Activated CD4-positive, alpha-beta T cell treated with anti-CD3 and anti-CD28 coated beads for 48 hours (primary cell): ENCODE measurements at places on chromosomes 3 and 15.

DNA sequence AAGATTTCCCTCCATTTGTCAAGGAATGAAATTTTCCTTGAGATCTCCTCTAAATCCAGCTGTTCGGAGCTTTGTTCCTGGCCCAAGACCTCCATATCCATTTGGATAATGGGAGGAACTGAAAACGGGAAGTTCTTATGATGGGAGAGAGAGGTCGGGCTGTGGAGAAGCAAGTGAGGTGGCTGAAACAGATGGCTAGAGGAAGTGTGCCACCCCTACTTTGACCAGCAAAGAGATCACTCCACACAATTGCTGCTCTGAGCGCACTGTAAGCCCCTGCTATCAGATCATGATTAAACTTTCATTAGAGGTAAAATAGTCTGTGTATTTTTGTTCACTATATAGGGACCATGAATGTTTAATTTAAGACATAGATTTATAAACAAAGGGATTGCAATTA, at the start of gene MINDY4B:
Gene MINDY4B (minus strand): TSS at position 101 of the 400 bp plus-strand sequence. CDS start 0 bp downstream, at position 101.
- no peak for DNase-seq

DNA sequence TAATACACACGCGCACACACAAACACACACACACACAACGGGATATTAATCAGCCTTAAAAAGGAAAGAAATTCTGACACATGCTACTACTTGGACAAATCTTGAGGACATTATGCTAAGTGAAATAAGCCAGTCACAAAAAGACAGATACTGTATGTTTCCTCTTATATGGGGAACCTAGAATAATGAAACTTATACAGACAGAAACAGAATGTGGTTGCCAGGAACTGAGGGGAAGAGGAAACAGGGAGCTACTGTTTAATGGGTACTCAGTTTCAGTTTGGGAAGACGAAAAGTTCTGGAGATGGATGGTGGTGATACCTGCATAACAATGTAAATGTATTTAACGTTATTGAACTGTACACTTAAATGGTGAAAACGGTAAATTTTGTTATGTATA, 20.2 kb downstream of the ICE2 start:
- no peak for DNase-seq

GRCh38 chr3:156233876-156234275, 113.5 kb downstream of the KCNAB1 start:
- DNase-seq, result no peak

GRCh38 chr3:132787616-132788300, 65.5 kb upstream of the NPHP3 start:
- DNase-seq, result no peak

GRCh38 chr15:44092221-44092620, 102.8 kb downstream of the FRMD5 start:
- DNase-seq, result no peak

DNA sequence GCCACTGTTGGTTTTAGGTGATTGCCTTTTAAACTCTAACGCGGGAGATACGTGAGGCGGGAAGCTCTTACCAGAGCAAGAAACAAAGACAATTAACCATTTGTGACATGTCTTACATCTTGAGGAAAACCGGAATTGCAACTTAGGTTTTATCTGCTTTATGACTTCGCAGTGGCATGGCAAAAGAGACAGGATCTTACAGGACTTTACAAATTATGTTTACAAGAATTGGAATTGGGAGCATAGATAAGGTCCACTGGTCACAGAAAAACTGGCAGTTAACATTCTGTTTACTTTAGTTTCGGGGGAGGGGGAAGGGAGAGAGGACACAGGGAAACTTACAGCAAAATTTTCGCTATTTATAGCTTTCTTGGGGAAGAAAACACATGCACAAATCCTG, 1119.6 kb downstream of the ZPLD1 start:
- DNase-seq, result no peak

GRCh38 chr3:171058058-171058457, 31.5 kb upstream of the SLC2A2 start:
- no peak for DNase-seq

- DNase-seq, result peak; percentile 59
Observed at GRCh38 chr3:184016811-184017671, 643 bp downstream of the ABCC5 start.

DNA sequence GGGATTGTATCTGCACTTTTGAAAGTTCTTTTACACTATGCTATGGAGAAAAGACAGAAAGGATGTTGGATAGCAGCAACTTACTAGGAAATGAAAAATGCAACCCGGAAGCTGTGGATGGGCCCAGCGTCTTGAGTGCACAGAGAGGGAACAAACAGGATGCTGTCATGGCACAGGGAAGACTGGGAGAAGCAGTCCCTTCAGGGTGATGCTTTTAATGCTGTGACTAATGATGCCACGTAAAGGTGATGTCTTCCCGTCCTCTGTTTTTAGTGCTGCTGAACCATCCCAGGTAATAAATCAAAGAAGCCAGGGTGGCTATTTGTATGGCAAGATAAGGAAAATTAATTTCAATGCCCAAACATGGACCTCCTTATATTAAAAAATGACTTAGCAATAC, 437.6 kb downstream of the FOXP1 start:
- no peak for DNase-seq

- DNase-seq, result no peak
Observed at GRCh38 chr3:32241100-32241499, 2.6 kb downstream of the CMTM8 start.

DNA sequence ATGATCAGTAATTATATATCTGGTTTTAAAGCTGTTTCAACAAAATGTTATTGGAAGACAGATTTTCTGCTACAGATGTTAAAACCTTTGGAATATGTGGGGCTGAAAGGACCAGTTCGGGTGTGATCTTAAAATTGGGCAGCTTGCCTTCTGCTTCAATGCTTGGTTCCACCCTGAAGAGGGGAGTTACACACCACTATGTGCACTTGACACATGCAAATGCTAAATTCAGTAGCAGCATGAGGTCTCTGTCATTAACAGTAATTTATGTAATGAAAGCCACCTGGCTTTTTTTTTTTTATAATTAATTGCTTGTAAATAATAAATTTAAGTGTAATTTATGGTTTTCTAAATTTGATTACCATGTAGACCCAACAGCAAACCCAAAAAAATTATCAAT, 24.6 kb downstream of the CDIN1 start:
- no peak for DNase-seq

DNA sequence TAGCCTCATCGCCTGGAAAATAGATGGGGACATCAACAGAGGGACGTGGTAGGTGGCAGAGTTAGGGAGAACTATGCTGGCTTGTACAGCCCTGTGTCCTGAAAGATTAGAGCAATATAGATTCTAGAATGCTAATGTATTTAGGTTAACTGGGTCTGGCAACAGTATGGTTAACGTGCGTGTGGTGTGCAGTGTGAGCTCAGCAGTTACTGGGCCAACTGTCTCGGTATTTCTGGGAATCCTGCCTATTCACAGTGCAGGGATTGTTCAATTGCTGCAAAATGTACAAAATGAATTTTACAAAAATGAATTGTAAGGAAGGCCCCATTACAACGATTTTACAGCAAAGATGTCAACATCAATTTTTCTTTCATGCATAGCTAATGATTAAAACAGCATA, 20.6 kb downstream of the MEIS2 start:
- DNase-seq, result no peak

DNA sequence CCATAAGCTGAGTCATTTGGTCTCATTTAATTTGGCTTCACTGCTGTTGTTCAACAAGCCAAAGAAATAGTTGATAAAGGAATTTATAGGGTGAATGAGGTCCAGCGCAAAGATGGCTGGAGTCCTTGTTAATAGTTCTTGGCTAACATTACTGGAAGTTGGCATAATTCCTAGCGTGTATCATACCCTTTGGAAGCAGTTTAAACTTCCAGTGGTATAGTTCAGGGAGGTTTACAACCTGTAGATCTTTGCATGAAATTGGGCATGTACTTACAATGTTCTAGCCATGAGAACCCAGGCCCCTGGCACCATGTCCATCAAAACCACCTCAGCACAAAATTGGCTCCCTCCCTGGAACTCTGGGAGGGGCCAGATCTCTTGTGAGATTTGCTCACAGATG, 380.8 kb downstream of the LRTM1 start:
- DNase-seq, result no peak

GRCh38 chr3:38354588-38355330, 8.2 kb downstream of the XYLB start:
- DNase-seq, result no peak

GRCh38 chr15:77481670-77482069, 61.0 kb downstream of the HMG20A start:
- DNase-seq, result no peak

GRCh38 chr3:42190701-42191442, 75.1 kb downstream of the CCK start:
- peak; percentile 78 for DNase-seq

DNA sequence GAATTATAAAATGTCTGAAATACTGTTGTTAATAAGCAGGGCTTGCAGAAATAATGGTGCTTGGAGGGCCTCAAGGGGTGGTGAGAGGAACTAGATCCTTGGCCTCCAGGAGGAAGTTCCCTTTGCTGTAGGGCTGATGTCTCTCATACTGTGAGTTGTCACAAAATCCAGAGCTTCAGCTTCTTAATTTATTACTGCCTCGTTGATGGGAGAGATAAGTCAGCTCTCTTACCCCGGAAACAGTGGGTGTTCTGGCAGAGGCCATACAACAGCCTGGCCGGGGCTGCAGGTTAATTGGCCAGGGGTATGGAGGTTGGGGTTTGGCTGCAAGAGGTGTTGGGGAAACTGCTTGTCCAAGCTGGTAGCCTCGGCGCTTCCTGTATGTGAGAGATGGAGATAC, 15.5 kb downstream of the MAPKAPK3 start:
- no peak for DNase-seq

DNA sequence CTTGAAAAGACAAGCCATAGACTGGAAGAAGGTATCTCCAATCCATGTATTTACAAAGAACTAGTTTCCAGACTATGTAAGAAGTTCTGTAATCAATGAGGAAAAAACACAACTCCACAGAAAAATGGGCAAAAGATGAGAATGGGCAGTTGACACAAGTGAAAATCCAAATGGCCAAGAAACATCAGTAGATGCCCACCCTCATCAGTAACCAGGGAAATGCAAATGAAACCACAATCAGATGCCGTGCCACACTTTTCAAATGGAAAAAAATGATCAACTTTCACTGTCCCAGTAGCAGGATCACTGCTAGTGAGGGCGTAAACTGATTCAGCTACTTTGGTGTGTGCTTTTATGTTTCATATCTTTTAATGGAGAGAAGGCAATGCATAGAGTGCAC, 4.5 kb upstream of the CPEB1 start:
- no peak for DNase-seq

DNA sequence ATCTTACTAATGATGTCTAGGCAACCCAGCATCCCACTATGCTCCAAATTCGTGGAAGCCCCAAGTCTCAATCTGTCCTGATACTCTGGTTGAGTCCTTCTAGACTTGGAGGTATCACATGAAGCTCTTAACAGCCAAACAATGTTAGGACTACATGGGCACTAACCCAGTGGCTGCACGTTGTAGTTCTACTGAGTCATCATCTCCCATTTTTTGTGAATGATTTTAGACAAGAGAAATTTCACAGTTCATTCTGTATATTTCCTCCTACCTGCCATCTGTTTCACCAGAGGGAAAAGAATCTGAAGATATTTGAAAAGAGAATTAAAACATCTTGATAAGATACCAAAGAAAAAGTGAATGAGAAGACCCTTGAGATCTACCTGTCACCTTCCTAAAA, 9.8 kb upstream of the WWTR1 start:
- DNase-seq, result no peak

DNA sequence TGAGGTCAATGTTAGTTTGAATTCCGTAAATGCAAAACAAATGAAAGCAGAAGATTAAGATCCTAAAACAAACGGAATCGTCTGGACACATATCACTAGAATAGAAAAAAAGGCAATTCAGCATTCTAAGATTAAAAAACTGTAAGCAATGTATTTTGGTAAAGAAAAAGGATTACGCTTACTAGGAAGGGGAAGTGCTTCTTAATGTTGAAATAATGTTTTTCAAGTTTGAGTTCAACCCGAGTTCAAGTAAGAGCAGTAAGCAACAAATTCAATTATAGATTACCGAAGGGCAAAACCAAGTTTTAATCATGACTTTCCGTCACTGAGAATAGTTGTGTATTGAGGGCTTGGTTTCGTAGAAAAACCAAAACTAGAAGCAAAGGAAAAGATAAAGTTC, 637 bp downstream of the CIP2A start:
- DNase-seq, result no peak

GRCh38 chr3:64247991-64248646, 22.9 kb upstream of the PRICKLE2 start:
- DNase-seq, result no peak

- DNase-seq, result no peak
Observed at GRCh38 chr3:143367171-143367570, 247.6 kb downstream of the CHST2 start.

DNA sequence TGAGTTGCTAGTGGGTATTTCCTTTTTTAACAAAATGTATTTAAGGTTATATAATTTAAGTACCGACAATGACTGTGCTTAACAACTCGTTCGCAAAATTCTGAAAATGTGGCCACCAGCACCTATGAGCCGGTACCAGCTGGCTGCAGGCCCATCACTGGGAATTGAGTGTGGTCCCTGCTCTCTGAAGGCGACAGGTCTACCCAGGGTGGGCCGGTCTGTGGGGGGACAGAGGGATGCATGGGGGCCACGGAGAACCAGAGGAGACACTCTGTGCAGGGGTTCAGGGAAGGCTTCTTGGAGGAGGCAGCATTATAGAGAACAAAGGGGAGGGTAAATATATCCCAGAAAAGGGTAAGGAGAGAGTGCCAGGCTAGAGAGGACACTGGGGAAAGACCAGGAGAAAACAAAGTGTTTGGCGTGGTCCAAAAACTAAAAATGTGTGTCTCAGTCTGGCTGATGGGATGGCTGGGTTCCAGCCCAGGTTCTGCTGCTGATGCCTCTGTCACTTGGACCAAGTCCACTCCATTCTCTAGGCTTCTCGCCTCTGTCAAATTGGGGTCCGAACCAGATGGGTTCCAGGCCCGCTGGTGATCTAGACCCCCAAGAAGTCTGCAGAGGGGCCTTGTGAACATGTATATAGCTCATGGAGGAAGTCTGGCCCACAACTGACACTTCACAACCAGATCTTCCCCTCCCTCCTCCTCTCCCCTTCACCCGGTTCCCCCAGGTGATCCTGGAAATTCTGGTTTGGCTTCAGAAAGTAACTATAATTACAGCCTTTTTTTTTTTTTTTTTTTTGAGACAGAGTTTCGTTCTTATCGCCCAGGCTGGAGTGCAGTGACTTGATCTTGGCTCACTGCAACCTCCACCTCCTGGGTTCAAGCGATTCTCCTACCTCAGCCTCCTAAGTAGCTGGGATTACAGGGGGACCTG, 10.7 kb upstream of the CYP11A1 start:
- DNase-seq, result no peak

GRCh38 chr15:90774731-90775514, 57.8 kb downstream of the BLM start:
- DNase-seq, result no peak

DNA sequence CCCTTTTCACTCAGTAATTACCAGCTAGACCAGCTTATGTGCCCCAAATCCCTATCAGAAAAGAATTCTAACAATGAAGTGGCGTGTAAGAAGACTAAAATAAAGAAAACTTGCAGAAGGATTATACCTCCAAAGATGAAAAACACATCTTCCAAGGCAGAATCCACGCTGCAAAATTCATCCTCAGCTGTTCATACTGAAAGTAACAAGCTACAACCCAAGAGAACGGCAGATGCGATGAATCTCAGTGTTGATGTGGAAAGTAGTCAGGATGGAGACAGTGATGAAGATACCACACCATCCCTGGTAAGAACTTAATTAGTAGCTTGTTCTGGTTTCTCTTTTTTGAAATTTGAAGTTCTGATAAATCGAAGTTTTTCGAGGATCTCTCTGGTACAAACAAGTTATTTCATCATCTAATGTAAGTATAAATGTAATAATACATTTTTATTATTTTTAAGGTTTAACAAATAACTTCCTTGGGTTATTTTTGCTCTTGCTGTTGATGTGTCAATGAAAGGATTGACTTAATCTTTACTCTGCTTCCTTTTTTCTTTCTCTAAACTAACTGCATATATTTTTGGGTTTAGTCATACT, 1.4 kb downstream of the WDR76 start:
- DNase-seq, result peak; percentile 39
